ENCODE measurements at places on chromosomes 3 and 15.

DNA sequence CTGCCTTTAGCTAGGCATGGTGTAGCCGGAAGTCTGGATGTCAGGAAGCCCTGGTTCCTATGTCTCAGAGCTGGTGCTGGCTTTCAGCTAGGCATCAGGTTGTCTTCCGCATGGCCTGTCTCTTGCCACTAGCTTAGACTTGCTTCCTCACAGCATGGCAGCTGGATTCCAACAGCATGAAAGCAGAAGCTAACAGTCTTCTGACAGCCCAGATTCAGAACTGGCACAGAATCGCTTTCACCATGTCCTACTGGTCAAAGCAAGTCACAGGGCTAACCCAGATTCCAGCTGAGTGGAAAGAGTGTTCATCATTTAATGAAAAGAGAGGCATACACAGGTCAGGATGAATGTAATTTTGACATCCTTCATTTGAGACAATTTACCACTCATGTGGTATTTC is 1050.5 kb downstream of the ROBO2 start:
- DNase-seq: no peak

DNA sequence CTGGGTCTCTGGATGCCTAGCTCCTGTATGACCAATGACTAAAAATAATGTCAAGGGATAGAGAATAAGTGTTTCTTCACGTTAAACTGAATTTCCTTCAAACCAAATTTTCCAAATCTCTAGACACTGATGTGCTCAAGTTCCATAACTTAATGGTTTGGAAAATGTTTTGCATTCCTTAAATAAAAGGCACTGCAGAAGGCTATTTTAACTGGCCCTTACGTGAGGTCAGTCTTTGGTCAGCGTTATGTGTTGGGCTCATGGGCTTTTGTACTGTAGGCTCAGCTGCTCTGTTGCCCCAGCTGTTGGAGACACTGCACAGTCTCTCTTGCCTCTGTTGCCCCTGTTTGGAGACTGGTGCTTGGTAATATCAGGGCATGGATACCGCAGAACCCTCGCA is 188.5 kb downstream of the TPRG1 start:
- DNase-seq: no peak

- no peak for DNase-seq
These were observed 375 bp downstream of the CLCN2 start for GRCh38 chr3:184360929-184361531.

GRCh38 chr3:10715886-10716285 is 100.1 kb upstream of the SLC6A11 start:
- no peak for DNase-seq

GRCh38 chr3:113947372-113948014 is at the start of gene ZDHHC23:
TSS of gene ZDHHC23 (plus strand) at chr3:113948013. CDS start at chr3:113948803, 790 bp downstream.
- peak; percentile 76 for DNase-seq

DNA sequence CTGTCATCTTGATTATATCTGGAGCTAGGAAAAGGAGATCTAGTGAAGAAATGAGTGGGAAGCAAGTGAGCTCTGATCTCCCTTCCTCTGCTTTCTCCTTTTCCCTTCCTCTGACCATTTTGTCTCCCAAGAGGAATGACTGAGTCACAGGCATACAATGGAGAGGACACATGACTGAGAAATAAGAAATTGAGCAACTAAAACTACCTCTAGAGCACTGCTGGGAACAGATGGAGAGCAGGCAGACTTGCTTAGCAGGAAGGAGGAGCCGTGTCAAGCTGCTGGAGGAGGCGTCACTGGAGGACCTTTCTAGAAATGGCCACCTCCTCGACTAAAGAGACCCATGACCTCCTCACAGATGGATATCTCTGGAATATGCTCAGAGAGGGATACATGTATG is 66.9 kb upstream of the MYO5C start:
- DNase-seq: no peak

GRCh38 chr3:11530153-11530721 is 113.5 kb downstream of the VGLL4 start:
- peak; percentile 33 for DNase-seq
